Kidney capillary endothelial cell (primary cell): ENCODE measurements at places on chromosomes 2 and 18.
A peak's percentile ranks its signal among the peaks of the same experiment; 100 is the strongest.

- no peak for DNase-seq
These were observed 63.4 kb downstream of the TPO start for GRCh38 chr2:1476617-1477195.

- DNase-seq, result no peak
These were observed 3.7 kb upstream of the MRPS9 start for GRCh38 chr2:105034170-105034569.

- no peak for DNase-seq
These were observed 39.4 kb upstream of the MAP4K3 start for GRCh38 chr2:39476524-39476923.

- no peak for DNase-seq
These were observed 626 bp downstream of the CAPN10 start for GRCh38 chr2:240586919-240587800.

- DNase-seq, result peak; percentile 25
These were observed 100.8 kb upstream of the ATP5MC3 start for GRCh38 chr2:175282300-175282699.

- no peak for DNase-seq
These were observed 1.8 kb downstream of the RNF138 start for GRCh38 chr18:32093523-32093922.

GRCh38 chr2:143034292-143035074 lies 94.7 kb upstream of the ARHGAP15 start:
- DNase-seq, result peak; percentile 86

- DNase-seq, result no peak
These were observed 100.8 kb upstream of the KCTD1 start for GRCh38 chr18:26649193-26649543.

DNA sequence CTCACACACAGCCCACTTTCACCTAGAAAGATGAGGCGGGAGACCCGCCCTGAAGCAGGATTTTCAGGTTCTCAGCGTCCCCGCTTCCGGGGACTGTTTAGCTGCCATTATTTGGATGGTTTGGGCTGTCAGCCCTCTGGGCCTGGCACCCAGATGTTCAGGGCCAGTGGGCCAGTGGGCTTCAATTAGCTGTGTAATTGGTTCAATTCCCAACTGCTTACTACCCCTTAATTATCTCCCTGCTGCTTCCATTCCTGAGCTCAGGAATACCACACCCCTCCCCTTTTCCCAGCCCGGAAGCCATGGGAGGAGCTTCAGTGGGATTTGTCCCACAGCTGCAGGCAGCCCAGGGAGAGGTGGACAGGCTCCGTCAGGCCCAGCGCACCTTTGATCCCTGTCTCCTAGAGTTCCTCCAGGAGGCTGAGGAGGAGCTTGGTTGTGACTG lies 114.1 kb upstream of the MYCN start:
- no peak for DNase-seq

DNA sequence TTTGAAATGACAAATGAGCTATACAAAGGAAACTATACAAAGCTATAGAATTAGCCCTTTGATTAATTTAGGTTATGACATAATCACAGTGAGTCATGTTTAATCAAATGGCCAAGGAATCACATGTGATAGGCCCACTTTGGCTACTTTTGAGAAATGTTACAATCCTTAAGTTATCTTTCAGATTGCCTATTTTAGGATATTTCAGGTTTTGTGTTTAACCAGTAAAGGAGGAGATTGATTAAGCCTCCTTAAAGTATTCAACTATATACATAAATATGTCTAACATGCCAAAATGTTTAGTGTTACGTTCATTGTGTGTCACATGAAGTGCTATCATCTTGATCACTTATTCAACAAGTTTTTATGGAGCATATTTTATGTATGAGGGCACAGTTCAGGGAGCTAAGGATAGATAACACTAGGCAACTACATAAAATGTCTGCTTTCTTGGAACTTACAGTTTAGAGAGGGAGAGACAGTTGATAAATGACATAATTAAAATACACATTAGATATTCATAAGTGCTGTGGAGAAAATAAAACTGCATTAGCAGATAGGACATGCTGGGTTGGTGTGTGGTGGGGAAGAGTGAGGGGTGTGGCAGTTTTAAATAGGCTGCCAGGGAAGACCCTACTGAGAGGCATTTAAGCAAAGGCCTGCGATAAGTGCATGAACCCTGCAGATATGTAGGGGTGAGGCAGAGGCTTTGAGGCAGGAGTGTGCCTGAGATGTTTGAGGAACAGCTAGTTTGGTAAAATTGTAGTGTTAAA lies 77.2 kb downstream of the LTBP1 start:
- DNase-seq, result no peak

DNA sequence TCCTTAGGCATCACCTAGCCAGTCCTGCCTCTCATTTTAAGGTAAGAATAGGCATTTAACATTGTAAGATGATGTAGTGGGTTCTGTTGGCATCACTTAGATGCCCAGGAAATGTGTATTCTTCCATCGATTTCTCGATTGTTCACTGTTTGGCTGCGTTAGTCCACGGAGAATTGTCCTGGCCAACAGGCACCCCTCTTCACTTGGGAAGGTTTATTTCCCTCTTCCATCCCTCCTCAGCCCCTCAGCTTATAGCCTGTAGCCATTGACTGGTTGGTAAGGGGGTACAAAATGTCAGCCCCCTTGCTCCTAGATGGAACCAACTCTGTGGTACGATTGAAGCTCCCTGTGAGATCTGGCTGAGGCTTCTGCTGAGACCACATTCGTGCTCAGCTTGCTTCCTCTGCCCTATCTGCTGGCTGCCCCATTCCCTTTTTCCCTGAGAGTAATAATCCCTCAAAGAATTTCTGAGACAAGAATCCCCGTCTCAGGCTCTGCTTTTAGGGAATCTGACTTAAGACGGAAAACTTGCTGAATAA lies 43.4 kb downstream of the PLEKHA3 start:
- no peak for DNase-seq

- DNase-seq, result peak; percentile 44
These were observed 15.8 kb upstream of the IER3IP1 start for GRCh38 chr18:47191961-47192360.

- DNase-seq, result no peak
These were observed 940.5 kb upstream of the DDX18 start for GRCh38 chr2:116874021-116874420.

DNA sequence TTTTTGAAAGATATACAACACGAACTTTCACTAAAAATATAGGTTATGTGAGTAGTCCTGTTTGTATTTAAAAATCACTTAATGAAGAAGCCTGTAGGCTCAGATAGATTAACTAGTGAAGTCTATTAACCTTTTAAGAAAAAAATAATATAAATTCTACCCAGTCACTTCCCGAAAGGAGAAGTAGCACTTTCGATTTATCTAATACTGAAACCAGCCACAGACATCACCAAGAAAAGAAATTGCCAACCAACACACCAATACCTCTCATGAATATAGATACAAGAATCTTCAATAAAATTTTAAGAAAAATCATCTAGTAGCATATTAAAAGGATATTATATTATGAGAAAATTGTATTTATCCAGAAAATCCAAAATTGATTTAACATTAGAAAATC lies 160.5 kb downstream of the GALNT13 start:
- DNase-seq, result no peak

- no peak for DNase-seq
These were observed 144.7 kb downstream of the NDUFA10 start for GRCh38 chr2:239880396-239880795.

DNA sequence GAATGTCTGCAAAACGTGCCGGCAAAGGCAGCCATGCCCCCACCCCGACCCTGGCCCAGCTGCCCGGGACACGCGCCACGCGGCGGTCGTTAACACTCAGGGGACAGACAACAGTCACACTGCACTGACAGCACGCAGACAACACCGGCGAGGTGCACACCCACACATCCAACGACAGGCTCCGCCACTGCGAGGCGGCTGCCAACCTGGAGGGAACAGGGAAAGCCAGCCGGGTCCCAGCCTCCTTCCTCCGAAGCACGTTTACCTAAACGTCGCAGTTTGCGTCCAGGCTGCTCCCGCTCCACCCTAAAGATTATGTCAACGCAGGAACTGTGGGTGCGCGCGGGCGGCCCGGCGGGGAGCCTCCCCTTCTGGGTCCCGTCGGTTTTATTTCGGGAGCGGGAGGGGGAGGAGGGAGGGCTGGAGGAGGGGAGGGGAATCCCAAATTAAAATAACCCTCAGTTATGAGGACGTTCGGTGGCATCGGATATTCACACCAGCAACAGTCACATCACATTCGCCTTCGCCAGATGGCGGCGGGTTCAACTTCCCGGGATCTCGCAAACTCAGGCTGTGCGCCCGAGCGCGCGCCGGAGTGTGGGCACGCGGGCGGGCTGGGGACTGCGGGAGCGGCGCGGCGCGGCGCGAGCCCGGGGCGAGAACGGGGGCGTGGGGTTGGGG lies 644 bp downstream of the PTGR3 start:
- DNase-seq, result peak; percentile 38

GRCh38 chr2:83234246-83234645 lies 1224.8 kb downstream of the SUCLG1 start:
- DNase-seq, result no peak

GRCh38 chr18:58381676-58382411 lies 247.0 kb downstream of the ALPK2 start:
- no peak for DNase-seq

DNA sequence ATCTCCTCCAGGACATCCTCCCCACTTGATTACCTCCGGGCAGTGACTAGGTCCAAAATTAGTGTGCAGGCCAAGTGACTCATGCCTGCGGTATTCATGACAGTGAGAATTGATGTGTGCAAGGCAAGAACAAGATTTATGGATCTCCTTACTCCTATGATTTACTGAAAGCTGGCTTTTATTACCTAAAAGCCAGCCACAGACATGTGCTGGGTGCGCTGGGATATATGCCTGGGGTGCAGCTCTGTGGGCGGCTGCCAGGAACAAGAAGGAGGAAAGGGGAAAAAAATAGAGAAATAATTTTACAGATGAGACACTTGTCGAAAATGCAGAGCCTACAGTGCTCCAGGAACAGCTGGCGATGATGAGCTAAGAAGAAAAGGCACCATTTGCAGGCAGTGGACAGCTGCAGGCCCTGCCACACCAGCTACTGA lies 359.3 kb downstream of the CMPK2 start:
- peak; percentile 76 for DNase-seq

- DNase-seq, result no peak
These were observed 129.2 kb downstream of the ETAA1 start for GRCh38 chr2:67526283-67526682.

DNA sequence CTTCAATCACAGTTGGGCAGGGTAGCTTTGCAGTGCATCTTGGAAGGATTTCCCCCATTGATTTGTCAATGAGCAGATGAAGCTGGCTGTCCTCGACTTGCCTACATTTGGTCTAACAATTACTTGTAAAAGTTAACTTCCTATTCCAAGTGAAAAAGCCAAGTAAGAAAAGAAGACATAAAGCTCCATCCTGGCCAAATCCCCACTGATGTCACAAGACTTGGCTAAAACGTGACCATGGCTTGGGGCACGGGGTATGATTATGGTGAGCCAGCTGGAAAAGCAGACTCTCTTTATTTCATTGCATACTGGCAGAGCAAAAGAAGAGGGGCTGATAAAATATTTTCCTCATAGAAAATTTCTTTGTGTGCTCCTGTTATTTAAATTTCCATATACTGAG lies 25.4 kb upstream of the PID1 start:
- DNase-seq, result no peak

DNA sequence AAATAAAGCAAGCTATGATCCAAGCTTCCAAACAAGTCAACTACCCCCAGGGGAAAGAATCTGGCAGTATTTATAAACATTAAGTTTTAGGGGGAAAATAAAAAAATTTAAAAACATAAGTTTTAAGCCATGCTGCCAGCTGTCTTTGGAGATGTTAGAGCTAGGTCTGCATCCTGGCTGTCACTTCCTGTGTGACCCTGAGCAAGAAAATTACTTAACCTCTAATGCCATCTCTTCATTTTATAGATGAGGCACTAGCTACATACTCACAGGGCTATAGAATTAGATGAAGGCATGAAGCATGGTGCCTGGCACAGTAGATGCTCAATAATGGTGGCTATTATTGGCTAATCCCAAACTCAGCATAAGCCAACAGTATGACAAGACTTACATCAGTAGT lies 28.1 kb downstream of the STARD7 start:
- DNase-seq, result no peak
